ENCODE measurements at places on chromosomes 2 and 18.

GRCh38 chr2:126655500-126656430 lies at the start of gene GYPC:
GYPC (plus strand) TSS chr2:126656158; CDS start chr2:126656264, 106 bp downstream.
- H3K36me3 ChIP-seq = peaks cover 34% of the 10 kb centered on the region
- DNase-seq = peak; percentile 71
- no peaks in the 10 kb centered on the region for H3K27me3 ChIP-seq
- H3K4me1 ChIP-seq = peaks cover 40% of the 10 kb centered on the region
- peak within 1 kb of the TSS; percentile 97 for H3K4me3 ChIP-seq

- H3K4me1 ChIP-seq = no peaks in the 10 kb centered on the region
- H3K36me3 ChIP-seq = no peaks in the 10 kb centered on the region
- no peak overlapping the region for H3K4me3 ChIP-seq
- H3K27me3 ChIP-seq = peaks cover 8% of the 10 kb centered on the region
Measured at GRCh38 chr2:151904807-151905206, 76.6 kb upstream of the ARL5A start.

DNA sequence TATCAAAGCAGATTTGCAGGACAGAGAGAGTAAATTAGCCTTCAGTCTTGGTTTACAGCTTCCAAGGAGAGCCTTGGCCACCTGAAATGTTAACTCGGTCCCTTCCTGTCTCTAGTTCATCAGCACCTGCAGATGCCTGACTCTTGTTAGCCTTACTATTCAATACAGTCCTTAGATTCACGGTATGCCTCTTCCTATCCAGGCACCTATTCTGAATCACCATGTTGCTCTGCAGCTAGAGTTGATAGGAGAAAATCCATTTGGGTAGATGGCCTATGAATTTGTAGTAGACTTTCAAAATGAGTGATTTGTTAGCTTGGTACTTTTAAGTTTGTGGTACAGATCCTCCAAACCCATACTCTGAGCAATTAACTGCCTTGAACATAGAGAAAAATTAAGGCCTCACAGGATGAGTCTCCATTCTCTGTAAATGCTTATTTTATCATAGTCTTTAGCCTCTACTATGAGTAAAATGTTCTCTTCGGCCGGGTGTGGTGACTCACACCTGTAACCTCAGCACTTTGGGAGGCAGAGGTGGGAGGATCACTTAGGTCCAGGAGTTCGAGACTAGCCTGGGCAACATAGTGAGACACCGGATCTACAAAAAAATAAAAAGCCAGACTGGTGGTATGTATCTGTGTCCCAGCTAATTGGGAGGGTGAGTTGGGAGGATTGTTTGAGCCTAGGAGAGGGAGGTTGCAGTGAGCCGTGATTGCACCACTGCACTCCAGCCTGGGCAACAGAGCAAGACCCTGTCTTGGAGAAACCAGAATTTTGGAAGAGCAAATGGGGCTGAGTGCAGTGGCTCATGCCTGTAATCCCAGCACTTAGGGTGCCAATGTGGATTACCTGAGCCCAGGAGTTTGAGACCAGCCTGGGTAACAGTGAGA lies 32.9 kb downstream of the PTCD3 start:
- peaks cover 65% of the 10 kb centered on the region for H3K36me3 ChIP-seq
- no peaks in the 10 kb centered on the region for H3K27me3 ChIP-seq
- DNase-seq = peak; percentile 16
- peaks cover 12% of the 10 kb centered on the region for H3K4me1 ChIP-seq
- H3K27ac ChIP-seq = peak overlapping the region; percentile 76

DNA sequence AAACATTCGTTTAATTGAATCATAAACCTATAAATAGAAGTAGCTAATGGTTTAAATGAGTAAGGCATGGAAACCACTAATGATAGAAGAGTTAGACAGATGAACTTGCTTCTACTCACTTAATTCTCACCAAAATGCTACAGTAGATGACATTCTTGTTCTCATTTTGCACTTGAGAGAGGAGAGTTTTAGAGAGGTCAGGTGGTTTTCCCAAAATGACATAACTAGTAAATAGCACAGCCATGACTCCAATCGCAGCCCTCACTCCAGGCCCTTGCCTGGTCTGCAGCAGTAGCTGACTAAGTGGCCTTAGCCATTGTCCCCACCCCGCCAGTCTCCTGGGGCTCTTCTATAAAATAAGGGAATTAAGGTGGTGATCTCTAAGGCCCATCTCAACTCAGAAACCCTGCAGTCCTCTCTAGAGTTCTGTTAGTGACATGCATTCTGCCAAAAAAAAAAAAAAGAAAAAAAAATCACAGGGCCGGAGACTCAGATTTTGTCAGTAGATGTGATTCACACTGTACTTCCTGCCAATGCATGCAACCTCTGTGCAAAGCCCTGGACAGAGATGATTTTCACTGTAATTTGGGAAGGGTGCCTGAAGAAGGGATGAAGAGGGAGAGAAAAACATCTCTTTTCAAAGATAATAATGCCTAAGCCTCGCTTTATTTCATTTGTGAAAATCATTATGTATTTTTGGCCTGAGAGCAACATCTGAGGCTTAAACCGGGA lies 221.8 kb downstream of the ANAPC1 start:
- no peaks in the 10 kb centered on the region for H3K36me3 ChIP-seq
- peaks cover 5% of the 10 kb centered on the region for H3K4me1 ChIP-seq
- H3K4me3 ChIP-seq = no peak overlapping the region
- H3K27ac ChIP-seq = no peak overlapping the region
- DNase-seq = no peak

- no peaks in the 10 kb centered on the region for H3K4me1 ChIP-seq
- DNase-seq = no peak
- no peaks in the 10 kb centered on the region for H3K36me3 ChIP-seq
- no peaks in the 10 kb centered on the region for H3K27me3 ChIP-seq
- no peak overlapping the region for H3K4me3 ChIP-seq
Measured at GRCh38 chr18:73199151-73199550, 331.4 kb upstream of the NETO1 start.

DNA sequence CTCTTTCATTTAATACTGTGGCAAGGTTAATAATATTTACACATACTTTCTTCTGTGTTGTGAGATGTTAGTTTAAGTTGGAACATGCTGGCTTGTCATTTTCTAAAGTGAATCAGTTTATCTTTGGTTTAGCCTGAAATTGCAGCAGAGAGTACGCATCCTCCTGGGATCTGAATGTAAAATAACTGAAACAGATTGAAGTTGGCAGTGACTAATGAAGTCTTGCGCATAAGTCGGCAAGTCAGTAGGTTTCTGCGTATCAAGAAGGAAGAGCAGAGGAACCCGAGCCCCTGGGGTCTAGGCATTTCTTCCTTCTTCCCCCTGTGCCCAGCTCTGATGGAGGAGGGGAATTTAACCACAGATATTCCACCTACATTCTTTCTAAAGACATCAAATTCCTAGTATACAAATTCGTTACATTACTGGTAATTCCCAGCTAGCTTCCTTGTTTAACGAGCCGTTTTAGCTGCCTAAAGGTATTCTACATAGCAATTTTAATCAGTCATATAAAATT lies 392.1 kb upstream of the RAB12 start:
- no peak overlapping the region for H3K4me3 ChIP-seq
- no peak for DNase-seq
- no peaks in the 10 kb centered on the region for H3K4me1 ChIP-seq

- no peaks in the 10 kb centered on the region for H3K4me1 ChIP-seq
- H3K36me3 ChIP-seq = no peaks in the 10 kb centered on the region
Measured at GRCh38 chr18:48641981-48642380, 103.2 kb downstream of the CTIF start.

- peaks cover 9% of the 10 kb centered on the region for H3K36me3 ChIP-seq
- H3K4me1 ChIP-seq = peaks cover 12% of the 10 kb centered on the region
- H3K27ac ChIP-seq = no peak overlapping the region
- no peak overlapping the region for H3K4me3 ChIP-seq
Measured at GRCh38 chr2:285531-285930, 2.4 kb downstream of the ALKAL2 start.

DNA sequence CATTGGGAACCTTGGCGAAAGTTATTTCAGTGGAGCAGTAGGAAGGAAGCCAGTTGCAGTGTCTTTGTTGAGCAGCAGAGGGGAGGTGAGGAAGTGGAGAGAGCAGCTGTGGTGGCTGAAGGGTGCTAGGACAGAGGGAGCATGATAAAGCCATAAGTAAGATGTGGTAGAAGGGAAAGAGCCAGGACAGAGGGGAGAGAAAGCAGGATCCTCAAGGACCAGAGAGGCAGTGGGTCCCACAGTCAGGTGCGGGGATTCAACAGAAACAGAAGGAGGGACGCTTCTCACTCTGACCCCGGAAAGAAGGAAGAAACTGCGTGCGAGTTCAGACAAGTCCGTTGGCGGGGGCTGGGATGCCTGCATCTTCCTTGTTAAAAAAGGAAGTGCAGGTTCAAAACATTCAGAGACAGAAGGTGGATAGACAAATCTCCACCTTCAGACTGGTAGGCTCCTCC lies at the start of gene CXCR2:
Gene CXCR2, plus strand, starts transcription at position 403 of the 455 bp plus-strand sequence. CDS start 8,774 bp downstream, outside the sequence.
- peaks cover 8% of the 10 kb centered on the region for H3K4me1 ChIP-seq
- DNase-seq = peak; percentile 10
- no peak within 1 kb of the TSS for H3K27ac ChIP-seq
- H3K36me3 ChIP-seq = no peaks in the 10 kb centered on the region
- no peak within 1 kb of the TSS for H3K4me3 ChIP-seq
- peaks cover 10% of the 10 kb centered on the region for H3K27me3 ChIP-seq

- H3K27ac ChIP-seq = no peak overlapping the region
- no peak for DNase-seq
- no peaks in the 10 kb centered on the region for H3K36me3 ChIP-seq
Measured at GRCh38 chr2:216774180-216774579, 78.8 kb upstream of the IGFBP5 start.

- no peaks in the 10 kb centered on the region for H3K36me3 ChIP-seq
- no peak for DNase-seq
- H3K4me3 ChIP-seq = no peak overlapping the region
- H3K27ac ChIP-seq = no peak overlapping the region
- no peaks in the 10 kb centered on the region for H3K27me3 ChIP-seq
Measured at GRCh38 chr2:106338043-106338442, 130.2 kb downstream of the RGPD3 start.

DNA sequence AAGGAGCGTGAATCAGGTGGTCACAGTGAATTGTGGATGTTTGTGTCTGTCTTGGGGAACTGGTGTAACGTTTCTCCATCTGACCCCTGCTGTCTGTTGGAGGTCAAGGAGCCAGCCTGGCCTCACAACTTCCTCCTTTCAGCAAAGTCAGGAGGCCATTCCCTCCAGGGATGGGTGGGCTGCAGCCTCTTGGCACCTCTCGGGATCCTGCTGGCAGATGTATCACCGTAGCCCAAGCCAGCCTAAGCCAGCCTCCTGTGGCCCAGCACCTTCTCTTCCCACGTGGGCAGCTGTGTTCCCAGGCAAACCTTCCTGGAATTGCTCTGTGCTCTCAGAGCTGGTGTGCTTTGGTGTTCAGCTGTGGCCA lies 30.5 kb downstream of the HPCAL1 start:
- peaks cover 77% of the 10 kb centered on the region for H3K4me1 ChIP-seq
- H3K27ac ChIP-seq = peak overlapping the region; percentile 91
- peak overlapping the region; percentile 94 for H3K4me3 ChIP-seq

DNA sequence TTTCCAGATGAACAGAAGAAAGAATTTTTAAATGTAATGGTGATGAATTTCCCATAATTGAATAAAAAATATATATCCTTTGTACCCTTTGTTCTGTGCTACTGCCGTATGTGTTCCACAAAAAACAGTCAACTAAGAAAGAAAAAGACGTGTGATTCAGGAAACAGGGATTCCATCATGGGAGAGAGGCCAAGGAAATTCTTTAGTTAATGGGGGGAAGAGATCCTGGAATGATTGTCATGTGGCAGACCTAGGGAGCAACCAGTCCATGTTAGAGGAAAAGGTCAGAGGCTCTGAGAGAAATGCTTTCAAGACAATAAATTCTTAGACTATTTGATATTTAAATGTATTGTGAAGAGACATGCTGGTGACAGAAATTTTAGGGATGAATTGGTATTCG lies 76.6 kb downstream of the CPO start:
- no peaks in the 10 kb centered on the region for H3K4me1 ChIP-seq
- no peak overlapping the region for H3K4me3 ChIP-seq
- DNase-seq = no peak
- no peaks in the 10 kb centered on the region for H3K27me3 ChIP-seq

DNA sequence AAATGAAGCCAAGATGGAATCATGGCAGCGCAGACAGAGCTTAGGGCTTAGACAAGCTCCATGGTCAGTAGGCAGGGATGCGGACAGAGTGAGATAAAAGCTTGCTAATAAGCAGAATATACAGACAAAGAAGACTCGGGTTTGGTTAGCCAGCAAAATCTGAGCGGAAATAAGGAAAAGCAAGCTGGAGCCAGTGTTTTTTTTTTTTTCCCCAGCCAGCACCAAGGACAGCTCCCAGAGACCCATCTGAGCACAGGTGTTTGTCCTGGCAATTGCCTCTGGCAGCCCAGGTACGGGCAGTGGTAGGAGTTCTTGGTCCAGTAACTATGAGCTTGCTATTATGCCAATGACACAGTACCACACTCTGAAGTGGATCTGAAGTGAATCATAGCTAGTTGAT lies 187.6 kb downstream of the ADCYAP1 start:
- no peak overlapping the region for H3K4me3 ChIP-seq
- H3K4me1 ChIP-seq = no peaks in the 10 kb centered on the region
- no peaks in the 10 kb centered on the region for H3K27me3 ChIP-seq
- no peak overlapping the region for H3K27ac ChIP-seq

DNA sequence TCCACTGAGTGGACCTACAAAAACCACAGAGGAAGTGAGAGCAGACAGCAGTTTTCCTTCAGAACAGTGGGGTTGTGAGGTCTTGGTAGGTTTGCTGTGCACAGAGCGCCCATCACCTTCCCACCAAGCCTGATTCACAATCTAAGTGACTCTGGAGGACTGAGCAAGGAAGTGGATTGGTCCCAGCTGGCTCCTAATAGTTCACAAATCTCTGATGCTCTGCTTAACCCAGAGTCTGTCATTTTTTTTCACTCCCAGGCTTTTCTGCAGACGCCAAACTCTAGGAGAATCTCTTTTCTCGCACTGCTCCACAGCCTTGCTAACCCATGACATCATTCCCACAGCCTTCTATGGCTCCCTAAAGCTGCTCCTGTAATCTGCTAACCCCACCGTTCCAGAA lies 280.4 kb downstream of the C1D start:
- no peak overlapping the region for H3K27ac ChIP-seq
- H3K36me3 ChIP-seq = no peaks in the 10 kb centered on the region
- H3K4me1 ChIP-seq = no peaks in the 10 kb centered on the region
- H3K27me3 ChIP-seq = peaks cover under 1% of the 10 kb centered on the region
- DNase-seq = no peak
- no peak overlapping the region for H3K4me3 ChIP-seq

All from activated CD8-positive, alpha-beta T cell treated with anti-CD3 and anti-CD28 coated beads for 36 hours (primary cell).